ENCODE measurements at places on chromosomes 16 and 17. TPM values are rescaled to one million over a fixed set of nuclear protein-coding genes. Genes with fewer than 3 reads are reported as not detected.

Gene PFN1
- 1,923 TPM for total RNA-seq

Gene CRYM
- not detected for total RNA-seq

Gene GCGR
- total RNA-seq = not detected

Gene LGALS9C
- not detected for total RNA-seq

Gene SPATA22
- not detected for total RNA-seq

DNA sequence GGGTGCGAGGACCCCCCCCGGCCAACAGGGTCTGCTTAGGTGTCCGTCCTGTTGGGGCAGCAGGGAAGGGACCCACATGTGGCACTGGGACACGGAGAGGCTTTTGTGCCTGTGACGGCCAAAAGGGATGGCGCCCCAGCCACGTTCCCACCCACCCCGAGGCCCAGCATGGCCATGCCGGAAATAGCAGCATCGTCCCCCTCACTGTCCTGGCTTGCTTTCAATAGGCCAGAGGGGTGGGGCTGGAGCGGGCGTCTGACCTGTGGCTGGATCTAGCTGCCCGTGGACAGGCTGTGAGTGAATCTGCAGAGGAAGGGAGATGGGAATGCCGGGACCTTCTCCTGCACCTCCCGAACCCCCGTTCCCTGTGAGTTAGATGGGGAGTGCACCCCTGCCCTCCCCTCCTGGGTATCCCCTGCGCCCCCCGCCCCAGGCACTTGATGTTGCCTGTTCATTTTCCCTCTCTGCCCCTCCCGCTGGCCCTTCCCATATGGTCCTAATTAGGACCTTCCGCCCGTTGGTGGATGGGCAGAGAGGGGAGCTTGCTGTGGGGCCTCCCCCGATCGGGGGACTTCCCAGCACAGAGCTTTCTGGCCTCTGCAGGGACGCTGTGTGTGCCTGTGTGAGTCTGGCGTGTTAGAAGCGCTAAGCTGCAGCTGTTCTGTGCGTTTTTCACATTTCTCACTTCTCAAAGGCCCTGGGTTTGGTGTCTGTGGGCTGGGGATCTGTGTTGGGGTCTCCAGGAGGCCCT, 292.8 kb downstream of the SEC14L1 start:
- H3K27ac ChIP-seq = peak overlapping the region; percentile 84
- DNase-seq = peak; percentile 69
- H3K4me1 ChIP-seq = peaks cover 87% of the 10 kb centered on the region
- no peaks in the 10 kb centered on the region for H3K36me3 ChIP-seq

- DNase-seq = peak; percentile 62
- H3K4me3 ChIP-seq = no peak overlapping the region
- peaks cover 37% of the 10 kb centered on the region for H3K4me1 ChIP-seq
- H3K36me3 ChIP-seq = peaks cover 4% of the 10 kb centered on the region
- H3K27me3 ChIP-seq = no peaks in the 10 kb centered on the region
Measured at GRCh38 chr16:68229431-68230175, 6.3 kb downstream of the ESRP2 start.

DNA sequence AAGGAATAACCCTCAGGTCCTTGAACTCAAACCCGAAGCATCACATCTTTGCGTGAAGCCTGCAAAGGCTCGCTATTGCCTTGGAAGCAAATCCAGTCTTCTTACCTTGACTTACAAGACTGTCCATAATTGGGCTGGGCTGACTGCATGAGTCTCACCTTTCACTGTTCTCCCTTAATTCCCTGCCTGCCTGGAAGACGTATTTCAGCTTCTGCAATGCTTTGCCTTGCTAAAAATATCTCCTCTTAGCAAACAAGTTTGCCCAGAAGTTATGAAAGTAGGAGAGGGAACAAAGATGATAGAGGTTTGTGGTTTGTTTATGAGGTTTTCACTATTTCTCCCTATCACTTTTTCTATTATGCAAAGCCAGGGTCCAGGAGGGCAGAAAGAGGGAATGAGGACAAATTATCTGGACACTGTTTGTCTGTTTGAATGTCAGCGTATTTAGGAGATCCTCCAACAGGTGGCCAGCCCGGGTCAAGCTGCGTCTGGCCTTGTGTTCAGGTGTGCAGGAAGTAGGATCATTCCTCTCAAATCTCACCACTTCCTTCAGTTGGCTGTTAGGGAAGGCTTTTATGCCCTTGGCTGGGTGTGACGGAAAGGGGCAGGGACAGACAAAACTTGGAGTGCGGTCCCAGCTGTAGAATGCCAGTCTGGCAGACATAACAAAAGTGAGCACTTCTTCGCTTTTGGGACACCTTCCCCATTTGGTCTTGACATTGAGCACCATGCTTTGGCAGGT, 488.9 kb downstream of the CDH13 start:
- H3K4me1 ChIP-seq = no peaks in the 10 kb centered on the region
- no peak overlapping the region for H3K27ac ChIP-seq
- H3K27me3 ChIP-seq = no peaks in the 10 kb centered on the region

- no peaks in the 10 kb centered on the region for H3K36me3 ChIP-seq
- peaks cover 9% of the 10 kb centered on the region for H3K27me3 ChIP-seq
- no peak overlapping the region for H3K4me3 ChIP-seq
- no peaks in the 10 kb centered on the region for H3K4me1 ChIP-seq
- DNase-seq = no peak
- H3K27ac ChIP-seq = no peak overlapping the region
Measured at GRCh38 chr17:3256575-3256974, 41.6 kb downstream of the OR3A1 start.

GRCh38 chr17:31488982-31489294, 97.5 kb downstream of the RAB11FIP4 start:
- H3K27me3 ChIP-seq = no peaks in the 10 kb centered on the region
- H3K4me3 ChIP-seq = peak overlapping the region; percentile 85

DNA sequence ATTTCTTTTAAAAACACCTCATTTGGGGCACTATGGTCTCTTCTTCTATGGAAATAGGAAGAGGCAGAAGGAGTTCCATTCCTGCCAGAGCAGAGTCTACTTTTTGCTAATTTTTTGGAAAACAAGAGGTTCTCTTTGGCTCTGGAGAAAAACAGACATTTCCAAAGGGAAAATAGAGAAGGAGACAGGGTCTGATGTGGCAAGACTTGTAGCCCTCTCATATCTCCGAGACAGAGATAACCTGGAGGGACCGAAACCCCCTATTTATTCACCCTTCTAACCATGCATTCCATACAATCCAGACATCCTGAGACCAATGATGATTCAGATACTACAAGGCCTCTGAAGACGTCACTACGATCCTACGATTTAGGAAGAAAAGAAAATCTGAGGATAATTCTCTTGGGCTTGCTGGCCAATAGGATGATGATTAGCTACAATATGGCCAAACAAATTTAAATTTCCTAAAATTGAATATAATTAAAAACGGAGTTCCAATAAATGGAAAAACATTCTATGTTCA, 70.2 kb downstream of the HIC1 start:
- no peak overlapping the region for H3K4me3 ChIP-seq
- peaks cover 15% of the 10 kb centered on the region for H3K4me1 ChIP-seq
- no peak overlapping the region for H3K27ac ChIP-seq
- peaks cover 3% of the 10 kb centered on the region for H3K36me3 ChIP-seq

GRCh38 chr17:57595947-57596695, 149.0 kb downstream of the CCDC182 start:
- no peak overlapping the region for H3K4me3 ChIP-seq
- H3K4me1 ChIP-seq = peaks cover 36% of the 10 kb centered on the region
- no peak overlapping the region for H3K27ac ChIP-seq
- H3K36me3 ChIP-seq = peaks cover 12% of the 10 kb centered on the region
- no peaks in the 10 kb centered on the region for H3K27me3 ChIP-seq

- H3K4me3 ChIP-seq = no peak overlapping the region
- no peaks in the 10 kb centered on the region for H3K36me3 ChIP-seq
- H3K4me1 ChIP-seq = peaks cover 25% of the 10 kb centered on the region
- H3K27ac ChIP-seq = no peak overlapping the region
- peaks cover under 1% of the 10 kb centered on the region for H3K27me3 ChIP-seq
- no peak for DNase-seq
Measured at GRCh38 chr17:47884905-47885730, 10.9 kb upstream of the SP2 start.

- H3K4me3 ChIP-seq = no peak overlapping the region
- no peak for DNase-seq
- H3K27ac ChIP-seq = no peak overlapping the region
- peaks cover 27% of the 10 kb centered on the region for H3K4me1 ChIP-seq
- H3K27me3 ChIP-seq = peaks cover 7% of the 10 kb centered on the region
- no peaks in the 10 kb centered on the region for H3K36me3 ChIP-seq
Measured at GRCh38 chr17:28471531-28472342, 1.7 kb upstream of the SLC13A2 start.

- peak; percentile 48 for DNase-seq
- no peaks in the 10 kb centered on the region for H3K4me1 ChIP-seq
- H3K4me3 ChIP-seq = no peak overlapping the region
- H3K27me3 ChIP-seq = no peaks in the 10 kb centered on the region
- no peaks in the 10 kb centered on the region for H3K36me3 ChIP-seq
Measured at GRCh38 chr17:10226930-10227695, 28.7 kb upstream of the GAS7 start.

DNA sequence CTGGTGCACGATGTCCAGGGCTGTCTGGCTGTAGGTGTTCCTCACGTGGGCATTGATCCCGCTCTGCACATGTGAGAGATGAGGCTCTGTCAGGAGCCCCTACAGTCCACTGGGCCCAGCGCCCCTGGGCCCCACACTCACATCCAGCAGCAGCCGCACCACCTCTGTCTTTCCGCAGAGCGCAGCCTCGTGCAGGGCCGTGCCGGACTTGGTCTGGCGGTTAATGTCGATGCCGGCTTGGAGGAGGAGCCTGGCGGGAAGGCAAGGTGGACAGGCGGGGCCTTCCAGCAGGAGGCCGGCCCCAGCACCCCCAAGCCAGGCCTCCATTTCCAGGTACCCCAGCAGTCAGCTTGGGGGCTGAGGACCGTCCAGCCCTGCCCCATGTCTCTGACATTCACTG, 9.2 kb downstream of the CASKIN1 start:
- H3K36me3 ChIP-seq = no peaks in the 10 kb centered on the region
- no peak overlapping the region for H3K27ac ChIP-seq
- H3K4me3 ChIP-seq = no peak overlapping the region
- DNase-seq = no peak

GRCh38 chr17:18257268-18257981, 1.1 kb downstream of the FLII start:
- H3K27me3 ChIP-seq = no peaks in the 10 kb centered on the region
- H3K36me3 ChIP-seq = peaks cover 20% of the 10 kb centered on the region
- H3K4me1 ChIP-seq = peaks cover 42% of the 10 kb centered on the region
- H3K4me3 ChIP-seq = peak overlapping the region; percentile 96
- H3K27ac ChIP-seq = peak overlapping the region; percentile 82
- peak; percentile 71 for DNase-seq

GRCh38 chr16:794091-794822, 5.8 kb downstream of the CHTF18 start:
- peaks cover 2% of the 10 kb centered on the region for H3K4me1 ChIP-seq
- no peak overlapping the region for H3K27ac ChIP-seq
- H3K36me3 ChIP-seq = peaks cover 29% of the 10 kb centered on the region
- no peak for DNase-seq

- no peaks in the 10 kb centered on the region for H3K27me3 ChIP-seq
- H3K4me3 ChIP-seq = no peak overlapping the region
- H3K27ac ChIP-seq = no peak overlapping the region
- no peaks in the 10 kb centered on the region for H3K4me1 ChIP-seq
Measured at GRCh38 chr16:48526058-48526957, 83.7 kb downstream of the N4BP1 start.

- peaks cover 16% of the 10 kb centered on the region for H3K4me1 ChIP-seq
- no peak overlapping the region for H3K4me3 ChIP-seq
- no peak overlapping the region for H3K27ac ChIP-seq
- DNase-seq = no peak
- no peaks in the 10 kb centered on the region for H3K36me3 ChIP-seq
- no peaks in the 10 kb centered on the region for H3K27me3 ChIP-seq
Measured at GRCh38 chr16:31435341-31436220, 7.0 kb downstream of the ZNF843 start.

DNA sequence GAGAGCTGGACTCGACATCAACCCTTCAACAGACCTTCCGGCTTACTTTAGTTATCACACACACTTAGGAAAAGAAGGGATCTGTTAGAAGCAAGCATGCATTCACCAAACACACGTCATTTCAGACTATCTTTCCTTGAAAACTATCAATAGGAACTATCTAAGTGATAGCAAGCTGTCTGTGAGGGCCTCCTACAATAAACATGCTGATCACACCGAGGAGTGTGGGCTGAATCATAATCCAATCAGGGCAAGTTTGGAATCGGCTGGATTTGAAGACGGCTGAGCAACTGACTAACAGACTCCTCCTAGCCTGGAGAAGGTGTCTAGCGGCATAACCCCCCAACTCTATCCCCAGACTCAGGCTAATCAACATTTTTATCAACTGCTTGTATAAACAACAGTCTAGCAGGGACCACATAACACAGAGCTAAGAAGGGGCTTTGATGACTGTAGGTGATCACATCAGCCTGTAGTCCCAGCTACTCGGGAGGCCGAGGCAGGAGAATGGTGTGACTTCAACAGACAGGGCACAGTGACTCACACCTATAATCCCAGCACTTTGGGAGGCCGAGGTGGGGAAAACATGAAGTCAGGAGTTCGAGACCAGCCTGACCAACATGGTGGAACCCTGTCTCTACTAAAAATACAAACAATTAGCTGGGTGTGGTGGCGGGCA, 14.1 kb downstream of the NXN start:
- no peaks in the 10 kb centered on the region for H3K4me1 ChIP-seq
- no peaks in the 10 kb centered on the region for H3K36me3 ChIP-seq
- no peak overlapping the region for H3K27ac ChIP-seq
- DNase-seq = no peak
- H3K27me3 ChIP-seq = peaks cover 35% of the 10 kb centered on the region

- no peak overlapping the region for H3K4me3 ChIP-seq
- H3K36me3 ChIP-seq = no peaks in the 10 kb centered on the region
- H3K27me3 ChIP-seq = peaks cover 15% of the 10 kb centered on the region
- no peak overlapping the region for H3K27ac ChIP-seq
- DNase-seq = no peak
Measured at GRCh38 chr17:913207-913606, 66.4 kb downstream of the NXN start.
